ENCODE measurements at places on chromosomes 1 and 21. TPM values are rescaled to one million over a fixed set of nuclear protein-coding genes. Genes with fewer than 3 reads are reported as not detected.

The PRDM2 gene
- total RNA-seq = 58.7 TPM

GRCh38 chr1:178284058-178284457 lies 190.2 kb downstream of the RASAL2 start:
- no peak overlapping the region for H3K4me3 ChIP-seq
- no peak overlapping the region for H3K27ac ChIP-seq
- no peaks in the 10 kb centered on the region for H3K36me3 ChIP-seq
- DNase-seq = no peak

- no peaks in the 10 kb centered on the region for H3K4me1 ChIP-seq
- no peaks in the 10 kb centered on the region for H3K36me3 ChIP-seq
- H3K27me3 ChIP-seq = no peaks in the 10 kb centered on the region
- H3K27ac ChIP-seq = no peak within 1 kb of the TSS
- peak within 1 kb of the TSS; percentile 11 for H3K4me3 ChIP-seq
- DNase-seq = no peak
These were observed at the start of gene C2CD4D for GRCh38 chr1:151839457-151840403. C2CD4D (minus strand) TSS chr1:151839820; CDS start chr1:151838989, 831 bp downstream.

- no peaks in the 10 kb centered on the region for H3K4me1 ChIP-seq
- no peaks in the 10 kb centered on the region for H3K27me3 ChIP-seq
- H3K27ac ChIP-seq = no peak overlapping the region
- no peak for DNase-seq
These were observed 55.5 kb upstream of the TRAPPC10 start for GRCh38 chr21:43956670-43957035.

- H3K36me3 ChIP-seq = no peaks in the 10 kb centered on the region
- H3K27ac ChIP-seq = no peak overlapping the region
- DNase-seq = no peak
- no peaks in the 10 kb centered on the region for H3K4me1 ChIP-seq
These were observed 45.9 kb downstream of the SYF2 start for GRCh38 chr1:25186161-25187007.

- H3K36me3 ChIP-seq = no peaks in the 10 kb centered on the region
- no peaks in the 10 kb centered on the region for H3K27me3 ChIP-seq
- H3K27ac ChIP-seq = peak overlapping the region; percentile 84
- H3K4me3 ChIP-seq = peak overlapping the region; percentile 81
- peak; percentile 76 for DNase-seq
- H3K4me1 ChIP-seq = no peaks in the 10 kb centered on the region
These were observed 759 bp downstream of the AHCTF1 start for GRCh38 chr1:246930830-246931548.

DNA sequence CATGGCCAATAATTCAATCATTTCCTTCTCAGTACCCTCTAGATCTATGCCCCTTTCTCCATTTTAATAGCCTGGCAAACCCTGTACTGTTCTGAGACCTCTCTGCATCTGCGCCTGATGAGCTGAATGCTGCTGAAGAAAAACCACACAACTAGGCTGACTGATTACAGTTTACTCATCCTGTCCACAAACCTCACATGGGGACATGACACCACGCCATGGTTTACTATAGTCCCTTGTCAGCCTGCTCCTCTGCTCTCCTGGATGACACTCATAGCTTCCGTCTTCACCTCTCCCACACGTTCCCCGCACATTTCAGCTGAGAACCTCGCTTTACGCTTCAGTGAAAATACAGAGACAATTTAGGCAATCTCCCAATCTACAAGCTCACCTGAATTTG lies 59.7 kb downstream of the DESI2 start:
- H3K4me3 ChIP-seq = no peak overlapping the region
- no peaks in the 10 kb centered on the region for H3K36me3 ChIP-seq
- H3K27ac ChIP-seq = no peak overlapping the region
- H3K4me1 ChIP-seq = no peaks in the 10 kb centered on the region
- H3K27me3 ChIP-seq = no peaks in the 10 kb centered on the region

The SLC6A9 gene
- 18.9 TPM for total RNA-seq

GRCh38 chr1:223780949-223781348 lies 64.8 kb downstream of the TP53BP2 start:
- H3K27ac ChIP-seq = no peak overlapping the region
- H3K4me1 ChIP-seq = no peaks in the 10 kb centered on the region
- H3K36me3 ChIP-seq = peaks cover 6% of the 10 kb centered on the region
- no peak overlapping the region for H3K4me3 ChIP-seq
- no peak for DNase-seq

- H3K36me3 ChIP-seq = no peaks in the 10 kb centered on the region
- no peak overlapping the region for H3K4me3 ChIP-seq
- no peak overlapping the region for H3K27ac ChIP-seq
These were observed 30.7 kb upstream of the NLRP3 start for GRCh38 chr1:247385283-247385682.

DNA sequence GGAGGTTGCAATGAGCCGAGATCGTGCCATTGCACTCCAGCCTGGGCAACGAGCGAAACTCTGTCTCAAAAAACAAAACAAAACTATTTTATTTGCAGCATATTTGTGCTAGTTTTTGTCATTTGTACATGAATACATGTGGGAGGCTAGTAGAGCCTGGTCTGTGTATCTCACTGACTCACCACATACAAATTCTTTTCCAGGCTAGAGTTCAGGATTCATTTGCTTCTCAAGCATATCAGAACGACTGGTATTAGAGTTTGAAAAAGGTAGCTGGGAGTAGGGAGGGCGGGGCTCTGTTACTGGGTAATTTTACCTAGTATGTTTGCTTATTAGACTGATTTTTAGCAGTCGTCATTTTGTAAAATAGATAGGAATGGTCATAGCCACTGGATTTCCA lies 4.5 kb upstream of the TOR3A start:
- H3K4me1 ChIP-seq = no peaks in the 10 kb centered on the region
- no peak overlapping the region for H3K4me3 ChIP-seq
- DNase-seq = no peak
- no peak overlapping the region for H3K27ac ChIP-seq

The LHX8 gene
- not detected for total RNA-seq

The RPE65 gene
- not detected for total RNA-seq

DNA sequence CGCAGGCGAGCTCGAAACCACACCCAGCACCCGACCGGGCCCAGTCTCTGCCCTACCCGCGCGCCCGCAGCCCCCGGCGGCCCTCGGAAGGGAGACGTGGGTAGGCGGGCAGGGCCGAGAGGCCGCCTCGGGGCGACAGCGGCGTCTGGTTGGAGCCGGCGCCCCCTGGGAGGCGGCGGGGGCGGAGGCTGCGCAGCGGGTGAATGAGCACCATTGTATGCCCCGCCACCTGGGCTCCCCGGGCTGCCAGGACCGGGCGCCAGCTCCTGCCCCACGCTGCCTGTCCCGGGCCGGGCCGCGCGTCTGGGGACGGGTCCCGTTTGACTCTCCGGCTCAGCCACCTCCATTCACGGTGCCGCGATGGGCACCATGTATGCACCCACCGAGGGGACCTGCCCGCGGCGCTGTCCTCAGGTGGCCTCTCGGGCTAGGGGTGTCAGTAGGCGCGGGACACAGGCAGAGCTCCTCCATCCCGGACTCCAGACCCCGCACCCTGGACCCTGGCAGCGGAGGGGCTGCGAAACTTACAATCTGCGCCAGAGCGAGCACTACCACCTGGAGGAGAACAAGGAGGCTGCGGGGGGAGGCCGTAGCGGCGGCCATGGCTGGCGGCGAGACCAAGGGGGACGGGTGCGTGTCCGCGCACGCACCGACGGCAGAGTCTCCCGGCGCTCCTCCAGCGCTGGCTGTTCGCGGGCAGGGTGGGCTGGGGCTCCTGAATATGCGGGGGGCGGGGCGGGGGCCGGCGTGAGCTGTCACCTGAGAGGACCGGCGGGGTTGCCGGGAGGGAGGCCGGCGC lies at the start of gene COL9A2:
Gene COL9A2, minus strand, starts transcription at position 692 of the 799 bp plus-strand sequence. Its CDS starts 89 bp downstream, at position 603.
- peak; percentile 84 for DNase-seq
- no peaks in the 10 kb centered on the region for H3K27me3 ChIP-seq
- no peak within 1 kb of the TSS for H3K27ac ChIP-seq
- no peaks in the 10 kb centered on the region for H3K4me1 ChIP-seq

DNA sequence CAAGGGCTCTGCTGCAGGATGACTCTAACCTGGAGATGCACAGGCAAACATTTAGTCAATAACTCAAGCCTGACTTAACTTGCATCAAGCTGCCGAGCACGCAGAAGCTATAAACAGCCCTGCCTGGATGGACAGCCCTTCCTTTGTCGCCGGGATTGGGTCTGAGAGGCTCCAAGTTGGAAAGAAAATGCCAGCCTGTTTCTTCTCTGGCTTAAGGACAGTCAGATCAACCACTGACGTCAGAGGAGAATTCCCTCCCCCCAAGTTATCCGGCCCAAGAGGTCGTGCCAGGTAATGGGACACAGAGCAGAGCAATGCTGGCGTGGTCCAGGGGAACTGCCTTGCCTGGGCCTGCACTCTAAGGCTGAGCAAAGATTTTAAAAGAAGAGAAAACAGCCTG lies 27.1 kb upstream of the LRRC38 start:
- no peaks in the 10 kb centered on the region for H3K27me3 ChIP-seq
- H3K36me3 ChIP-seq = no peaks in the 10 kb centered on the region
- no peaks in the 10 kb centered on the region for H3K4me1 ChIP-seq
- no peak overlapping the region for H3K4me3 ChIP-seq
- no peak for DNase-seq
- H3K27ac ChIP-seq = no peak overlapping the region

The AMY1A gene
- not detected for total RNA-seq

GRCh38 chr1:247905910-247906503 lies 10.6 kb downstream of the OR2W3 start:
- H3K36me3 ChIP-seq = no peaks in the 10 kb centered on the region
- H3K27me3 ChIP-seq = no peaks in the 10 kb centered on the region
- H3K27ac ChIP-seq = no peak overlapping the region
- H3K4me3 ChIP-seq = no peak overlapping the region
- no peaks in the 10 kb centered on the region for H3K4me1 ChIP-seq

- peaks cover 6% of the 10 kb centered on the region for H3K4me1 ChIP-seq
- H3K27ac ChIP-seq = no peak overlapping the region
- no peak for DNase-seq
- no peak overlapping the region for H3K4me3 ChIP-seq
- no peaks in the 10 kb centered on the region for H3K36me3 ChIP-seq
These were observed 6.3 kb downstream of the BACH1 start for GRCh38 chr21:29305068-29305467.

The CFAP141 gene
- total RNA-seq = not detected

GRCh38 chr1:44168520-44169098 lies 27.2 kb upstream of the KLF18 start:
- H3K27me3 ChIP-seq = no peaks in the 10 kb centered on the region
- no peaks in the 10 kb centered on the region for H3K36me3 ChIP-seq
- H3K27ac ChIP-seq = no peak overlapping the region
- H3K4me1 ChIP-seq = no peaks in the 10 kb centered on the region

DNA sequence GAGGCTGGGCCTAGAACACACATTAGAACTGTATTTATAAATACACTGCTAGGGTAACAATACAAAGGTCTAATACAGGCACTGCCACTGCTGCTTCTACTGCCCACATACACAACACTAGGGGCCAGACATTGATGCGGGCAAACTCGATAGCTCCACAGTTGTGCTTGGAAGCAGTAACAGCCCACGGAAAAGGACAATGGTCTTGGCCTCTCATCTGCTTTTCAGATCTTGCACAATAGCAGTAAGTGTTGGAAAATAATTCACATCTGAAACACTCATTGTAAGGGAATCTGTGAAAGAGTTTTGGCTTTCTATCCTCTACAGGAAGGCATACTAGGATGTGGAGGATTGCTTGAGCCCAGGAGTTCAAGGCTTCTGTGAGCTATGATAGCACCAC lies 6.9 kb upstream of the SPOCD1 start:
- H3K27me3 ChIP-seq = no peaks in the 10 kb centered on the region
- H3K27ac ChIP-seq = no peak overlapping the region
- DNase-seq = no peak
- no peaks in the 10 kb centered on the region for H3K4me1 ChIP-seq

GRCh38 chr1:115413208-115413607 lies 75.2 kb upstream of the NGF start:
- H3K4me3 ChIP-seq = no peak overlapping the region
- DNase-seq = no peak
- H3K36me3 ChIP-seq = no peaks in the 10 kb centered on the region
- no peaks in the 10 kb centered on the region for H3K4me1 ChIP-seq
- no peak overlapping the region for H3K27ac ChIP-seq
